ENCODE measurements at places on chromosomes 6 and 20.

GRCh38 chr6:21277601-21278374, 315.8 kb upstream of the SOX4 start:
- no peak for DNase-seq

- DNase-seq = no peak
Observed at GRCh38 chr6:32738126-32738525, 3.1 kb upstream of the HLA-DQA2 start.

GRCh38 chr20:19397666-19398065, 185.2 kb downstream of the SLC24A3 start:
- no peak for DNase-seq

DNA sequence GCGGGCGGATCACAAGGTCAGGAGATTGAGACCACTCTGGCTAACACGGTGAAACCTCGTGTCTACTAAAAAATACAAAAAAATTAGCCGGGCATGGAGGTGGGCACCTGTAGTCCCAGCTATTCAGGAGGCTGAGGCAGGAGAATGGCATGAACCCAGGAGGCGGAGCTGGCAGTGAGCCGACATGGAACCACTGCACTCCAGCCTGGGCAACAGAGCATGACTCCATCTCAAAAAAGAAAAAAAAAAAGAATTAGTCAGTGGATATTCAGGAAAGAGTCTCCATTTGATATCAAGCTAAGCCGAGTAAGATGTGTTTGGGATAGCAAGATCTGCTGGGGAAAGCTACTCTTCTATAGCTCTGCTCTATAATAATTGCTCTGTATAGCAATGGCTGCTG, 41.0 kb downstream of the MOCS1 start:
- no peak for DNase-seq

DNA sequence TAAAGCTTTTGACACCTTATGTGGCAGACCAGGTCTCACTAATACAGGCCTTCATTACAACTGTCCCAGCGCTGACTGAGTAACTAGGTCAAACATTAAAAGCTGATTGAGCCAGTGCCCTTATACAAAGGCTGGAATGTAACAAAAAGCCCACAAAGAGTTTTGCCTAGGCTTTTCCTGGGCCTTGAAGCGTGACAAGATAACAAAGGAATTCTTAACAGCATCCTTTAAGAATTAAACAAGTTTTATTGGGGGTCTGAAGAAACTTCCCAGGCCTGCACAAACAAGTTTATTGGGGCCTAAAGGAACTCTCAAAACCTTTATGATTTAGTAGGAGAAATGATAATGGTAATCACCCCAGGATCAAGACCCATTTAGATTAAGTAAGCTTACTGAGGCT, 267.6 kb upstream of the FAM83B start:
- no peak for DNase-seq

- DNase-seq = no peak
Observed at GRCh38 chr6:33967966-33968724, 164.3 kb upstream of the MLN start.

DNA sequence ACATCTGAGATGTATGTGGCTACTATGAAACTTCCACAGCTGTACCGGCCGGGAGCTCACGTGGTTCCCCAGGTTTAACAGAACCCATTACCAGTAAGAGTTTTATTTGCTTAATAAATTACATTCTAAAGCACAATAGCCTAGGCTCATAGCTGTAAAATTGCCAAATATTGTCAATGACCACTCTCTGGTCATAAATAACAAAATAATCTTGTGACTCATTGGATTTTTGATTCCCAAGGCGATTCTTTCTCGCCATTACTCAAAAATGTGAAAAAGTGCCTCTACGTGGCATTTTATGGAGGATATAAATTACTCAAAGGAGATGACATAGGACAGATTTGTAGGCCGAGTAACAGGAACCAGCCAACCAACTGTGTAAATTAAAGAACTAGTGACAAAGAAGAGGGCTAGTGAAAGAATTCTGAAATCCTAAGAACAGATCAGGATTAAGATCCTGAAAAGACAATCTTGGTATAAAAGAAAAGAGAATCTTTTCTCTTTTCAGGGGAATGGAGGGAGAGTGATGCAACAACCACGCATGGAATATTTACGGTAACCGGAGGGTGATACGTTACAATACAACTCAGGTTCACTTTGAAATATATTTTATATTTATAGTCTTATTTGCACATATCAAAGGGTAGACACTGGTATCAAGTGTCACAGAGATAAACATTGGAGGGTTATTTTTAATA, 199.7 kb downstream of the FOXC1 start:
- DNase-seq = no peak

- no peak for DNase-seq
Observed at GRCh38 chr6:111069382-111070104, 17.8 kb upstream of the SLC16A10 start.

DNA sequence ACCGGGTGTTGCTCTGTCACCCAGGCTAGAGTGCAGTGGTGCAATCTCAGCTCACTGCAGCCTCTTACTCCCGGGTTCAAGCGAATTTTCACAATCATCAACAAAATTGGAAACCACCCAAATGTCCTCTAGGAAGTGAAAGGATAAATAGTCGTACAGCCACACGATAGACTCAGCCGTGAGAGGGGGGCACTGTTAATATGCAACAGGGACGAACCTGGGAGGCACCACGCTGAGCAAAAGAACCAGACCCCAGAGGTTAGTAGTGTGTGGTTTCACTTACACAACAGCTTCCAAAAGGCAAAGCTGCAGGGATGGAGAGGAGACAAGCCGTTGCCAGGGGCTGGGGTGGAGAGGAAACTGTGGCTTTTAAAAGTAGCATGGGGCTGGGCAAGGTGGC, 30.1 kb upstream of the NTSR1 start:
- no peak for DNase-seq

DNA sequence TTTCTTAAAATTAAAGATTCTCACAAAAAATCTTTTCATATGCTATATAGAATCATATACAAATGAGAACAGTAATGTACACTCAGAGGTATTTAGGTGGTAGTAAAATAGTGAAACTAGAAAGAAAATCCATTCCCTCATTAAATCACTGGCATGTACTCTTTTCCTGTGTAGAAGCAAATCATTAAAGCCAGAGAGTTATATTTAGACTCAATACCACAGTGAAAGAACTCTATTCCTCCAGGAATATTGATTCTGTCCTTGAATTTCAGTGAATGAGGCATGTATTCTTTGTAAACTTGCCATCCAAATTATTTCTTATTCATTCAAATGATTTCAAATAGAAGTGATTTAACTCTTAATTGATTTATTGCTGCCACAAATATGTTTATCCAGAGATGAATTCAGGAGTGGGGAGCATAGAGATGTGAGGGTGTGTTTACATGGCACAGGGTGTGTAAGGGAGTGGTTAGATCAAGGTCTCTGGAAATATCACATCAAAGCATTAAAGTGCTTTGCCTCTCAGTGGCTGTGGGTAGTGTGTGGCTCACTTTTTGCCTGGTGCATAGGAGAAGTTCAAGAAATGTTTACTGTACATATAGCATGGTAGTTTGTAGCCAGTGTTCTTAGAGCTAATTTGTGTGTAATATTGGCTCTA, 141.2 kb downstream of the FAM83B start:
- no peak for DNase-seq

All from right cardiac atrium (tissue), 5 donors.